ENCODE measurements at places on chromosomes 12 and 14.
A peak's percentile ranks its signal among the peaks of the same experiment; 100 is the strongest.

- no peak for DNase-seq
Measured at GRCh38 chr12:5665615-5666014, 233.7 kb downstream of the NTF3 start.

DNA sequence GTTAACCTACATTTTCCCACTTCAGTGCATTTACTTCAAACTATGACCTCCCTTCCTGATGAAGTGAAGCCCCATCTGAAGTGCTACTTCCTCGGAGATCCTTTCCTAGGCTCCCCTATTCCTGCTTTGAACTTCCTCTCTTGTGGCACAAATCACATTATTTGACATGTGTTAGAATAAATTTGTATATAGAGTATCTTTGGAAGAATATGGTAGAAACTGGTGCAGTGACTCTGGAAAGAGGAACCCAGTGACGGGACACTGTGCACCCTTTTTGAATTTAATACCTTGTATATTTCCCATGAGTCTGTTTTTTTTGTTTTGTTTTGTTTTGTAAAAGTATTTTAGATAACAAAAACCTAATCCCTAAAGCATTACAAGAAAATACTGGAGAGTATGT, 66.4 kb upstream of the SRSF5 start:
- DNase-seq: no peak

DNA sequence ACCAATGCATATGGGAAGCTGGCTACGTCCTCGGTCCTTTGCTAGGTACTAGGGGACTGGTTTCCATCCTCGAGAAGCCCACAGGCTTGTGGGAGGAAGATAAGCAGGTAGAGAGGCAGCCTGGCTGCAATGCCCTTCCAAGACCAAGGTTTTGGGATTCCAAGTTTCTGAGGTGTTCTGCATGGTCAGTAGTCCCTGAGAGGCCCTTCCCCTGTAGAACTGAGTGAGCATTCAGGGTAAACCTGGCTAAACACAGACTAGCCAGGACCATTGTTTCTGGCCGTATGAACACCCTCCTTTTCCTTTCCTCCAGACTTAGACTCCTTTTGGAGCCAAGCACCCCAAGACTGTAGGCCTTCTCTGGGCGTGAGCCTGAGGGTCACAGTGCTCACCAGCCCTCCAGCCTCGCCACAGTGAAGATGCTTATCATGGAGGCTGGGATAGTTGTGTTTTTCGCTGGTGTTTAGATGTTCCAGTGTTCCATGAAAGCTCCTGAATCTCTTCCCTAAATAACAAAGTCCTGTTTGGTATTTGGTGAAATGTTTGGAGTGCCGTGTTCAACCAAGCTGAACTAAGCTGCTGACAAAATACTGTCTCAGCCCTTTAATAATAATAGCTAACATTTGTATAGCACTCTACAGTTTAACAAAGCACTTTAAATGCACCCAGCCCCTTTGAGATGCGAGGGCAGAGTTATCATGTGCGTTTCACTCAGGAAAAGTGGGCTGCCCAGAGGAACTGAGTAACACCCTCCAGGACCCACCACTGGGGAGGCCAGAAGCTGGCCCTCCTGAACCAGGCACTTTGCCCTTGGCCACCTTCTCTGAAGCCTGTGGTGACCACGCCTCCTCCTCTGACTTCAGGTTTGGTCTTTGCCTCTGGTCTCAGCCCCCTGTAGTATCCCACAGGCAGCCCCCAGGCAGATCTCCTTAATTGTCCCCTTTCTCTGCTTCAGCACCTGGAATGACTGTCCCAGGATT, 284.5 kb downstream of the CACNA1C start:
- no peak for DNase-seq

DNA sequence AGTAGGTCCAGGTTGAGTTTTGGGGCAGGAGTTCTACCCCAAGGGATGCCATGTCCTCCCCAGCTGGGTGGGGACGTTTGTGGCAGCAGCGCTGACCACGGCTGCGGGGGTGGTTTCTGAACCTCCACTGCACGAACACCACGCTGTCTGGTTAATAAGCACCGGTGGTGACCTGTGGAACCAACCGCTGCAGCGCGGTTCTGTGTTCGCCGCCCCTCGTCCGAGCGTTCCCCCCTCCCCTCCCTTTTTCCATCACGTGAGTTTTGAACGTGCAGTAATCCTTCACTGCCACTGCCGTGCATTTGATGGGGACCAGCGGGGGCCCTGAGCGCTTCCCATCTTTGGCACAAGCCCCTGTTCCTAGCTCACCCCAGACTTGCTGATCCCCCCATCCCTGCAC, 6.4 kb upstream of the ADSS1 start:
- DNase-seq: no peak

DNA sequence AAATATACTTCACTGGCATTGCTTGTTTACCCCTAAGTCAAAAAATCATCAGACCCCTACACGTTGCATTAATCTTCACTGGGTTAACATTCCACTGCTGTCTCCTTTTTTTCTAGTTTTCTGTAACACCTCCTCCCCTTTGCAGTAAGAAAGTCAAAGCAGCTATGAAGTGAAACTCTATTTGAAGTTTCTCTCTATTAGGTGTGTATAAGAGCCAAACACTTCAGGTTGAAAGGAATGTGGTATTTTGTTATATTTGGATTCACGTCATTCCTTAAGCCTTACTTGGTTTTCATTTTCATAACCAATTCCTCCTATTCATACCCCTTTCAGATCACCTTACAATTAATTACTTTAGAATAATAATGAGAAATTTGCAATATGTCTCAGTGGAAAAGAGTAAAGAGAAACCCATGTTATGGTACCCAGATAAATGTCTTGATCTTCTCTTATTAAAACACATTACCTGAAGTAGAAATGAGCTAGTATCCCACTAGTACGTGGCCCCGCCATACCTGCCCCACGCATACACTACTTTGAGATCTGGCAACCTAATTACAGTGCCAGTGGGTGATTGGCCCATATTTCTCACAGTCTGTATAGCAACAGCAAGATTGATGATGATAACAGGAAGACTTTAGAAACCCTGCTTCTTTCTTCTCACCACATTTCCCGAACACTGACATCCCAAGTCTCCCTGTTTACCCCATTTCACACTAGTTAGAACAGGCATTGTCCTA, 236.4 kb upstream of the RGS6 start:
- no peak for DNase-seq

DNA sequence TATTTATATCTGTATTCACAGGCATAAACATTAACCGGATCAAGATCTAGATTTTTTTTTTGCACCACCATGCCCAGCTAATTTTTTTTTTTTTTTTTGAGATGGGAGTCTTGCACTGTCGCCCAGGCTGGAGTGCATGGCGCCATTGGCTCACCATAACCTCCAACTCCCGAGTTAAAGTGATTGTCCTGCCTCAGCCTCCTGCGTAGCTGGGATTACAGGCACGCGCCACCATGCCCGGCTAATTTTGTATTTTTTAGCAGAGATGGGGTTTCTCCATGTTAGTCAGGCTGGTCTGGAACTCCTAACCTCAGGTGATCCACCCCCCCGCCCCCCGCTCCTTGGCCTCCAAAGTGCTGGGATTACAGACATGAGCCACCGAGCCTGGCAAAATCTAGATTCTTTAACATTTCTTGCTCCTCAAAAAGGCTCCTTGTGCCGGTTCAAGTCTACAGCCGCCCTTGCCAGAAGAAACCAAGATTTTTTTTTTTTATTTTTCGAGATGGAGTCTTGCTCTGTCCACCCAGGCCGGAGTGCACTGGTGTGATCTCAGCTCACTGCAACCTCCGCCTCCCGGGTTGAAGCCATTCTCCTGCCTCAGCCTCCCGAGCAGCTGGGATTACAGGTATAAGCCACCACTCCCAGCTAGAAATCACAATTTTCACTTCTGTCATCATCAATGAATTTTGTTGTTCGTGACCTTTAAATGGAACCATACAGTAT, 36.9 kb upstream of the SLC2A3 start:
- no peak for DNase-seq

DNA sequence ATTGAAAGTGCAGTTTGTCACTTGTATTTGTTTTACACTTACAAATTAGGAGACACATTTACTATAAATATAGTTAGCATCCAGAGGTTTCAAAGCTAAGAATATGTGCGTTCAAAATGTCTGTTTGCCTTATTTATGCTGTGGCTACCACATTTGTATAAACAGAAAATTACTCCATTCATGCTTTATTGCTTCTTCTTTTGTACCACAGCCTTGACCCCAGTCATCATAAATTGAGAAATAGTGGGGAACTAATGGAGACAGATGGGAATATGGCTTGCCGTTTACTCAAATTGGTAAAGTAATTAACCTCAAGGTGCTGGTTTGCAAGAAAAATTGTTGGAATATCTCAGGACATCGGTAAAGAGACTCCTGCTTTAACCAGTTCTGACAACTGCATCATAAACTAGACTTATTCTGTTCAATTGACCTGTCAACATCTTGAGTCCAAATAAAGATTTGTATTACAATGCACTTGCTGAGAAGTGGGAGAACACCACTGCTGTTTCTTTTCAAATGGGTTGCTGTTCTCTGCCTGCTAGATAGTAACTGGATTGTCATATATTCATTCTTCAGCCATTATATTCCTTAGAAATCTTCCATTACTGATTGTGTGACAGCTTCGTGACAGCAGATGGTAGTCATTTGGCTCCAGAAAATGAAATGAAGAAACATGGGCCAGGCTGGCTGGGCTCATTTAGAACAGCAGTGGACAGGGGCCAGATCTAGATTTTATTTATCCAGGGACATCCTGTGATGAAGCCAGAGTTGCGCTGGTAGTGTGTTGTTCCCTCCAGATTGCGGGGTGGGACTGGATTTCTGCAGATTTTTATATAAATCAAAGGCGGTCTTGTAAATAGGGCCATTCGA, 354.4 kb downstream of the EGLN3 start:
- DNase-seq: no peak

DNA sequence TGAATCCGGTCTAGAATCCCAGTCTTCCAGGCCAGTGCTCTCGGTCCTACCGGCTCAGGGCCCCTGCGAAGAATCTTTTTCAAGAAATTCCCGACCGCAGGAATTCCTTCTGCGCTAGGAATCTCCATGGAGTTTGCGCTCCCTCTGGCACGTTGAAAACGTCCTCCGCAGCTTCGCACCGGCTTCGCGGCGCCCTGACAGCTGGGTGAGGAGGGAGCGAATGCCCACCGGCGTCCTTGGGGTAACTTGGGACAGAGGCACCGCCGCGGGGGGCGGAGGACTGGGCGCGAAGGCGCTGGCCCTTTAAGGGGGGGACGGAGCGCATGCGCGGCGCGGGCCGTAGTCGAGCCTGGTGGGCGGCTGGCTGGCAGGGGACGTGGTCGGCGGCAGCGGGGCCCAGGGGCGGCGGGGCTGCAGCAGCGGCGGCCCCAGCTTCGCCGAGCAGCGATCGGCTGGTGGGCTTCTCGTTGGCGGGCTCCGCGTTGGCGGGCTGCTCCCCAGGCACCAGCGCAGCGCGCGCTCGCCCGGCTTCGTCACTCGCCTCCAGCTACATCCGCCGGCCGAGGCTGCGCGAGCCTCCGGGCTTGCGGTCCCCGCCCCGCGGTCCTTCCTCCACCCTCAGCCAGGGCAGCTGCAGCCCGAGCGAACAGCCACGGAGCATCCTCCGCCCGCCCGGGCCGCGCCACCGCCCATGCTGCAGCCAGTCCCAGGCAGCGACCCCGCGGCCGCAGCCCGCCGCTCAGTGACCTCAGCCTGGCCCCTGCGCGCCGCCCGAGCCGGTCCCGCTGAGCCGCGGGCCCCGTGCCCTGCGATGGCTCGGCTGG, at the start of gene VASH1:
Gene VASH1, plus strand, starts transcription at position 333 of the 824 bp plus-strand sequence. CDS start 1,354 bp downstream, outside the sequence.
- peak; percentile 72 for DNase-seq

DNA sequence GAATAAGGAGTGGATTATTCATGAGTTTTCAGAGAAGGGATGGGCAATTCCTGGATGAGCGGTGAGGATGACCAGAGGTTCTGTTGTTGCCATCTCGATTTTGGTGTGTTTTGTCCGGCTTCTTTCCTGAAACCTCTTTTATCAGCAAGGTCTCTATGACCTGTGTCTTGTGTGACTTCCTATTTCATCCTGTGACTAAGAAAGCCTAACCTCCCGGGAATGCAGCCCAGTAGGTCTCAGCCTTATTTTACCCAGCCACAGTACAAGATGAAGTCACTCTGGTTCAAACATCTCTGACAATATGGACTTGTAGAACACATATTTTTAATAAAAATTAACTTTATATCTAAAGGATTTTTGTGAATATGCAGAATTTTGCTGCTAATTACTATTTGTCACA, 716.4 kb downstream of the FSCB start:
- no peak for DNase-seq

DNA sequence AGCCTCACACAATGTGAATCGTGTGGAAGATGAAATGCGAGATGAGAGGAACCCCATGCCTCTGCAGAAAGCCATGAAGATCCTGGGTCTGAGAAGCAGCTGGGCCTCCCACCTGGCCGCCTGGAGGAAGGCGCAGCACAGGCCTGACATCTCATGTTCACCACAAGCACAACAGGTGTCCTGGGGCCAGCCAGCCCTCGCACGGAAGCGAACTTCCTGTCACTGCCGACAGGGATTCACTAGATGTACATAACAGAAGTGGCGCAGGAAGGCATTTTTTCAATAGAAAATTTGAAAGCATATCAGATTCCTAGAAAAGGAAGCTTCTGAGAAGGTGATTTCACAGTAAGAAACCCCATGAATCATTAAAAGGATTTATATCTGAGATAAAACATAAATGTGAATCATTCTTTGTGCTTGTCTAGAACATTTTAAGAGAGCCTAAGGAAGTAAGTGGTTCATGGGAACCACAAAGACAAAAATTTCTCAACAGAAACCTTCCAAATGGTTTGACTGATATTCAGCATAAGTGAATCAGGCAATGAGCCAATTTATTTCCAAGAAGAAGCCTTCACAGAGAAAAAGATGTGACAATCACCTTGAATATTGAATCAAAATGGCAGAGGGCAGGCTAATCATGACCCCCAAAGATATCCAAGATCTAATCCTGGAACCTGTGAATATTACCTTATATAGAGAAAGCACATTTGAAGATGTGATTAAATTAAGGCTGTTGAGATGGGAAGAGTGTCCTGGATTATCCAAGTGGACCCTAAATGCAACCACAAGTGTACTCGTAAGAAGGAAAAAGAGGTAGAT, 311.9 kb downstream of the DUSP6 start:
- no peak for DNase-seq

GRCh38 chr12:25459541-25459951, 93.5 kb downstream of the LMNTD1 start:
- no peak for DNase-seq

DNA sequence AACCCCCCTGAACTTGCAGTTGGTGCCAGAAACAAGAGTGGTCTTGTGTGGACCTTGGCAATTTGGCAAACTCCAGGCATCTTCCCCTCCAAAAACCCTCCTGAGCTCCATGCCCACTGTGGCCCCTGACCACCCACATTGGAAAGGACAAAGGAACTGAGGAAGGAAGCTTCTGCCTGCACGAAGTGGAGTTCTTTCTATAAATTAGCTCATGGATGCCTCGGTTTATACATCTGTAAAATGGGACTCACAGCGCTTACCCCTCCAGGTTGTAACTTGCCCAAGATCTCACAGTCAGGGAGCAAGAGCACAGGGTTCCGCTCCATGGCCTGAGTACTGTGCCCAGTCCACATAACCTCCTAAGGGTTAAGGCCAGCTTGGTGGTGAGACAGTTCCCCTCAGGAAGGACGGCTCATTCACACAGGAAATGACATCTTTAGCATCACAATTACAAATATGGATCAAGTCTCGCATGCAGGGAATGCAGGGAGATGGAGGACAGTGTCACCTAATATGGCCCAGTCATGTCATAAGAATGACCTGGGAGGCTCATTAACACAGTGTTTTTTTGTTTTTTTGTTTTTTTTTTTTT, 66.6 kb downstream of the CLMN start:
- DNase-seq: no peak

All from globus pallidus (tissue), 1 donor.